Frontal cortex (tissue), 4 donors: ENCODE measurements at places on chromosomes 3 and 15.

DNA sequence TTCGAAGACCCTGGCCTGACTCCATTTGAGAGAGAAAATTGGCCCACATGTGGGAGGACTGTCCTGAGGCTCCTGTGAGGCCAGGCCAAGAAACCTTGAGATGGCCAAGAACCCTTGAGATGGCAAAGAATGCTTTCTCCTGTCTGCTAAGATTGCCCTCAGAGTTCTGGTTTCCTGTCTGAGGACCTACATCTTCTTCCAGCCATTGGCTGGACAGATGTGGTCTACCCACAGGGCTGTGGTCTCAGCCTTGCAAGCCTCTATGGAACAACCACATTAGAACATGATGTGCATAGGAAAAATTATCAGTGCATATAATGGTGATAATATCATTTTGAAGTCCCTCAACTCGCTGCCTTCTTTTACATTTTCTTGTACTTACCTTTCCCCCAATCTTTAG, 10.8 kb upstream of the RASA2 start:
- DNase-seq = no peak

- no peak for DNase-seq
Observed at GRCh38 chr3:26247712-26248111, 374.9 kb upstream of the LRRC3B start.

- no peak for DNase-seq
Observed at GRCh38 chr3:197308591-197308990, 10.2 kb upstream of the DLG1 start.

DNA sequence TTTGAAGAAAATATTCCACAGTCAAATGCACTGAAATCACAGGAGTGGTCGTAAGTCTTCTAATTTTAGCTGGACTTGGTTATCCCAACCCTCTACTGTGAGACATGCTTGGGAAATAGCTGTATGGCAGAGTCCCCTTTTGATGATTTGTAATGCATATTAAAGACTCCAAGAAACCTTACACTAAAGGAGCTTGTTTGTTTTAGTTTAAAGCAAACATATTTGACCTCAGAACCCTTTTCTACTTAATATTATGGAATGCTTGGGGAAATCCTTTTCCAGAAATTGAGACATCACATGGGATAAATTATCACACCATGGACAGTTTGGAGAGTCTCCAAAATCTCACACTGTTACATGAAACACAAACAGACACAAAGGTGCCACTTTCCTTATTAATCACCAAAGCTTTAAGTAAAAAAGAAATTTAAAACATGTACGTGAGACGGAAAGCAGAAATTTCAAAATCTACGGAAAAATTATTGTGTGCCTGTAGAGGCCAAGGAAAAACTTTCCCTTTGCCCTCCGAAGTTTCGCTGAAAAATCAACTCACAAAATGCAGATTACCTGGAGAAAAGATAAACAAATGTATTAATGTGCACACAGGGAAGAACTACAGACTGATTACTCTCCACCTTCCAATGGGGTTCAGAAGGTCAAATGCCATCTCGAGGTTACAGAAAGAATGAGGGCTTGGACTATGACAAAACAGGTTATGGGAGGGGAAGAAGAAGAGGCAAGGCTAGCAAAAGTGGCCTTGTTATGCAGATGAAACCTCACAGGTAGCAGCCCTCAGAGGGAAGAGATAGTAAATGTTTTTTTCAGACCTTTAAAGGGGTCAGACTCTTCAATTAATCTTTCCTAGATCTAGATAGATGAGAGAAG, 7.0 kb upstream of the CPB1 start:
- DNase-seq = no peak

- no peak for DNase-seq
Observed at GRCh38 chr3:165404357-165405027, 208.3 kb upstream of the SLITRK3 start.

DNA sequence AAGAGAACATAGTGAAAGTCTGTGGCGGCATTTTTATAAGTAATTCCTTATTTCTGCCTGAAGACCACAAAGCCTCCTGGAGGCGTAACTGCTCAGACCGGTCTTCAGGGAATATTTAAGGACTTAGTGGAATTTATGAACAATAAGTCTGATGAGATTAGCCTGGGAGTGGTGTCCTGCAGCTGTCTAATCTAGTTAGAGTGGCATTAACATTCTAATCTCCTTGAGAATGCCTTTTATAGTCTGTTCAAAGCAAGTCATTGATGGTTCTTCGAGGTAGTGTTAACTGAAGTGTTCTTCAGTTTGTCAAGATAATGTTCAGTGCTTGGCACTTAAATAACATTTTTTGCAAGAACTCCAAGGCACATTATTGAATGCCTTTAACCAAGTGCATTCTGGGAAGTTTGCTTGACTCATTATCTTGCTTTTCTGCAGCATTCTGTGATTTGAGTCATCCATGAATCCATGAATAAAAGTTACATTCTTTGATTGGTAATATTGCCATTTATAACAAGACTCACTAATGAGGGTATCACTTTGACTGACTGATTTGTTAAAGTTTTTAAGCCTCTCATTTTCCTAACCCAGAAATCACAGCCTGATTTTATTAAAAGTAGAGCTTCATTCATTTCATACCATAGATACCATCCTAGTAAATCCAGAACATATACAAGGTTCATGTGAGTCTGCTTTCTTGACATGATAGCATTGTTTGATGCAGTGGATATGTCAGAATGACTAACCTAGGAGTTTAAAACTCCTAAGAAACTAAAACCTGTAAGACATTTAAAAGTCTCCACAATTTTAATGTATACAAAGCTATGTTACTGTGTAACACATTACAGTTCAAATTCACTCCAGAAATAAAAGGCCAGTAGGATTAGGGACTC, 12.5 kb downstream of the RBM5 start:
- no peak for DNase-seq

DNA sequence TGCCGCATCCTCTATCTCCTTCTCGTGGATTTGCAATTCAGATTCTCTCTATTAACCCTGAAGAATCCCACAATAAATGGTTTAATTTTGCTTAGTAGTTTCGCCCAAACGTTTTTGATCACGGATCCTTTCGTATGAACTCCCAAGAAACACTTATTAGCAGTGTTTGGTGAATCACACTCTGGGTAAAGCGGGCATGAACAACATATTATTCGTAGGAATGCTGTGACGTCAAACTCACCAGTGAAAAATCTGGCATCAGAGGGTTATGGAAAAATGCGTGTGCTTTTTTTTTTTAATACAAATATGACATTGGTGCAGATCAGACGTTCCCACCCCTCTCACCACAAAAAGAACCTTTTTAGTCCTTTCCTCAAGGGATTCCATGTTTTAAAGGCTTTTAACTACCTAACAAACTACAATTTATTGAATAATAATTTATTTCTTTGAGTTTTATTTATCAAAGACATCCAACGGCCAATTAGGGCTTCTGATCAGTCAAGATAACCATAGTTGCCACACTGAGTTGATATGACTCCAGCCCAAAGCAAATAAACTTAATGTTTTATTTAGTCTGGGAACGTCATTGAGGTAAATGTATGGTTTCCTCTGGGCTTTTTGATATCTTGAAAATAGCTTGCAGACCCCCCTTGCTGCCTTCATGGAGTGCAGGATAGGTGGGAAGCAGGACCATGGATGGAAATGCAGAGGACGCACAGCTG, 45.5 kb upstream of the CGNL1 start:
- DNase-seq = no peak

DNA sequence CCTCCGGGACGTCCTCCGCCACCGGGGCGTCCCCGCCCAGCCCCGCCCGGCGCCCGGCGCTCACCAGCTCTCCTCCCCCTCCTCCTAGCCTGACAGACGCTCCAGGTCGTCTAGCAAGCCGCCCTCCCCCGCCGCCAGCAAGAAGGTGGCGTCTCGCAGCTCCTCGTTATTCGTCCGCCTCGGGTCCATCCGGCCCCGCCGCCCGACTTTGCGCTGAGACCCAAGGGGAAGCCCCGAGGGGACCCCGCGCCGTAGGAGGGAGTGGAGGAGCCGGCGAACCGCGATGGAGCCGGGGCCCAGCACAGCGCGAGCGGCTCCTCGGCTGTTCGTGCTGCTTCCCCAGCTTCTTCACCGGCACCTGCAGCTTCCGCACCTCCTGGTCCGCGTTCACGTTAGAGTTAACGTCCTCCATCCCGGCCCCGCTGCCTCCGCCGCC, 26.3 kb upstream of the MTHFS start:
- DNase-seq = peak; percentile 69

DNA sequence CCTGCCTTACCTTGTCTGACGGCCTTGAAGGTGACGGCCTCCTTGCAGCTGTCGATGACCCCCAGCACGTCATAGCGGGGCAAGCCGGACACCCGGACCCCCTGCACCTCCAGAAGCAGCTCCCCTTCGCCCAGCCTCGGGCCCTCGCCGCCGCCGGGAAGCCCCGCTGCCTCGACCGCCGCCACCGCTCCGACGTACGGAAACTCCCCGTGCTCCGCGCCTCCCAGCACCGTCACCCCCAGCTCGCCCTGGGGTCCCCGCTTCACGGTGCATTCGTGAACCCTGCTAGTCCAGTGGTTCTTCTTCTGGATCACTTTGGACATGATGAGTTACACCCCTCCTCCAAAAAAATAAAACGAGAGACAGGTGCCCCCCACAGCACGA, 740 bp downstream of the MAGI1 start:
- no peak for DNase-seq

GRCh38 chr3:120028271-120029047, 65.8 kb downstream of the GSK3B start:
- no peak for DNase-seq

DNA sequence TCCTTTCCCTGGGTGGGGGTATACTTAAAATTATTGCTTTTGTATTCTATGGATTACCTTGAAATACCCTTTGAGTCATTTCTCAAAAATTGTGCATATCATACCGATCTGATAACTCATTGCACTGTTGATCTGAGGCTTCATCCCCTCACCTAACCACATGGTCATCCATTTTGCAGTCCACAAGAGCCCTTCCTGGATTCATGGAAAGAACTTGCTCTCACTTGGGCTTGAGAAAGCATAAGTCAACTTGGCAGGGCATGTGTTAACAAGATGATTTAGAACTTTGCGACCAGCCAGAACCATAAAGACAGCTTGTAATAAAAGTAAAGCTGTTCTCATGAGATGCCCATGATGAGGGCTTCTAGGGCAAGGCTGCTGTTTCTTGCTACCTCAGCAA, 22.2 kb downstream of the MME start:
- no peak for DNase-seq

GRCh38 chr15:57215881-57216280, 160.4 kb upstream of the CGNL1 start:
- DNase-seq = no peak

DNA sequence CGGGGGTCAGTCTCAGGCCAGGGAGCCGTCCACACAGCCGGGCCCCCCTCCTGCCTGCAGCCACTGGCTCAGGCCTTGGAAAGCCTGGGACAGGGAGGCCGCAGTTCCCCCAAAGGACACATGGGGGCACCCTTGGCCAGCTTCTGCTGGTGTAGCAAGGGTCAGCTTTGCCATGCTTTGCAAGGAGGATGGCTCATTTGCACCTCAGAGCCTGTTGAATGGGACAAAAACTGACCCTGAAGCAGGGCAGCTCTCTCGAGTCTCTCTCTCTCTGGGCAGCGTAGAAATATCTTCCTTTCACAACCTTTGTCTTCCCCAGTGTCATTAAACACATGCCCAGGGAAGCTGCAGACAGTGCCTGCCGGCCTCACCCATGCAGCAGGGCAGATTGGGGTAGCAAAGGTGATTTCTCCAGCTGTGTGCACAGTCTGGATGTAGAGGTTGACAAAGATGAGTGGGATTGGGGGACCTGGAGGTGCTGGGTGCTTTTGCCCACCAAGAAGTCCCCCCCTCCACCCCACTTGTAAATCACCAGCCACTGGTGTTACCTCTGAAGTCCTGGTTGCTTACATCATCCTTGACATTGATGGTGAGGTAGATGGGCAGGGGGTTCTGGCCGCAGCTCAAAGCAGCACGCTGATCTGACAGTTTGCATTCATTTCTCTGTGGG, 17.4 kb upstream of the EHD4 start:
- peak; percentile 91 for DNase-seq

- no peak for DNase-seq
Observed at GRCh38 chr3:185976100-185976499, 38.3 kb upstream of the TRA2B start.

- DNase-seq = no peak
Observed at GRCh38 chr15:48396020-48396419, 64.8 kb downstream of the DUT start.

DNA sequence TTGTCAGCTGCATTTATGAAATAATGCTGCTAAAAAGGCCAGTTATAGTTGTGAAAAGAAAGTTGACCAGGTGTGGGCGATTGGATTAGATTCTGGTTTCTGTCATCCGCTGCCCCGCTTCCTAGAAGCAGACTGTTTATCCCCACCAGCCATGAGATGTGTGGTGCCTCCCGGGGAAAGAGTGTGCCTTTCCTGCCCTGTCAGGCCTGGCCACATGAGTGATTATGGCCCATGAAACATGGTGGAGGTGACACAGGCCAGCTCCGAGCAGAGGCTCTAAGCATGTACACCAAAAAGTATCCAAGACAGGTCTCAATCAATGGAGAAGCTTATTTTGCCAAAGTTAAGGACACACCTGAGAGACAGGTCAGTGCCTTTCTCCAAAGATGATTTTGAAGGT, 85.4 kb upstream of the ABHD2 start:
- no peak for DNase-seq

DNA sequence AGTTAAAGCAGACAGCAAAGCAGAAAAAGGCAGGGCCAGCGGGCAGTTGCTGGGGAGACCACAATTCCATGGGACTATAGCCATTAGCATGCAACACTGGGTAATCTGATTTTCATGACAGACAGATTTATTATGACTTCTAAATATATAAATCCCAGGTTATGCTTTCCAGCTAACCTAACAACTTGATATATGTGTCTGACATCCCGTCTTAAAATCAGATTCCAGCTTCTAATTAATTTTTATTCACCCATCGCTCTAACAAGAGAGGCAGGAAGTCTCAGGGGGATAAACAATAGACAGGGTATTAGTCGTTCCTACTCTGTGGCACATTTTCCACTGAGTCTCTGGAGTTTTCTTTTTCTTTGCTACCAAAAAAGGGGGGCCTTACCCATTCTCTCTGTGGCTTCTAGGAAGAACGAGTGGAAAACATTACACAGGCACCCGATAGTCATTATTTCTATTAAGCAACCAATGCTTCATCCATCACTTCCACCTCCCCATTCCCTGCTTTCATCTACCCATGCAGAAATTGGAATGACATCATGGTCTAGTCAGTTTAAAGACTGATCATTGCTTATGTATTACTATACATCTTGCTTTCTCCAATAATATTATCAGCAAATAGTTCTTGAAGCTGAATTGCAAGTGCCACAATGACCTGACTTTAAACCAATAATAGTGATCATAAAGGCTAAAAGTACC, 173.1 kb downstream of the FHIT start:
- DNase-seq = no peak
